ENCODE measurements at places on chromosomes 3 and 15.

DNA sequence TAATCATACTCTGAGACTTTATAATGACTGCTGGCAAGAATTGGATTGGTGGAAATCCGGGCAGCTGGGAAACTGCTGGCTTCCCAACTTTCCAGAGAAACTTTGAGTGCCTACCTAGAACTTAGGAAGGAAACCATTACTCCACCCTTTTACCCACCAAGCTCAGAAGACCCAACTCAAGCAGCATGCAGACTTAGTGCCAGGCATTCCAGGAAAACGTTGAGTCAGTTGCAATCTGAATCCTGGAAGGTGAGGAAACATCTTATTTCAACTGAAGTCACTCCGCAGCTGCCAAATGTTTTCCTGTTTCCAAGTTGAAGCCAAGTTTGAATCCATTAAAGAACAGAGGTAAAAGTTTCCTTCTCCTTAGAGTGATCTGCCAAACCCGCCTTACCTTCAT, 126.5 kb downstream of the ZNF385D start:
- no peak for DNase-seq

DNA sequence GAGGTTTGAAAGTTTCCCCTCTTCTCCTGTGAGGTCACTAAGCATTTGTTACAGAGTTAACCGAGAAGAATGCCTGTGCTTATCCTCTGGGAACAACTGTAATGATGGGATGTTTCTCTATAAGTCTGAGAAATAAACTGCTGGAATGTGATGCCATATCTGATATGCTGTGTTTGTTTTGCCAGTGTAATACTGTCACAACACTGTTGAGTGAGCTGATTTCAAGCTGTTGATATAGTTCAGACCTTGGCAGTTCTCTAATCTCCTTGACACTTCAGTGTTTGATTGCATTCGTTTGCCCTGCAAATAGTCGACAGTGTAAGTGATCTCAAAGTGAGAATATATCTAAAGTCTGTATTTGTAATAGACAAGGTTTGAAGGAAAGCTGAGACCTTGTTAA, 73.3 kb downstream of the PTPRG start:
- no peak for DNase-seq

DNA sequence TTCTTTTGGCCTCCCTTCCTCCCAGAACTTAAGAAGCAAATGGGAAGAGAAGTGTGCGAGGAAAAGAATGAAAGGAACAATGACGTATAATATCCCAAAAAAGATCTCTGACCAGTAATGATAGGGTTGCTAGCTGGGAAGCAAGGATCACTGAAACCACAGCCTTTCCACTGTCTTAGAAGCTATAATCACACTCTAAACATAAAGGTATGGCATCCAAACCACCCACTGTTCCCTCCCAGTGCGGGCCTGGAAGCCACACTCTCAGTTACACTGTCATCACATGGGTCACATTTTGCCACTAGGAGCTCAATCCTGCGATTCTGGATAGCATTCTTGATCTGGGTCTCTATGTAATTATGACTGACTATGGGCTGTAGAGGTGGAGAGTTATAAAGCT, 131.6 kb upstream of the HACD2 start:
- DNase-seq, result no peak

DNA sequence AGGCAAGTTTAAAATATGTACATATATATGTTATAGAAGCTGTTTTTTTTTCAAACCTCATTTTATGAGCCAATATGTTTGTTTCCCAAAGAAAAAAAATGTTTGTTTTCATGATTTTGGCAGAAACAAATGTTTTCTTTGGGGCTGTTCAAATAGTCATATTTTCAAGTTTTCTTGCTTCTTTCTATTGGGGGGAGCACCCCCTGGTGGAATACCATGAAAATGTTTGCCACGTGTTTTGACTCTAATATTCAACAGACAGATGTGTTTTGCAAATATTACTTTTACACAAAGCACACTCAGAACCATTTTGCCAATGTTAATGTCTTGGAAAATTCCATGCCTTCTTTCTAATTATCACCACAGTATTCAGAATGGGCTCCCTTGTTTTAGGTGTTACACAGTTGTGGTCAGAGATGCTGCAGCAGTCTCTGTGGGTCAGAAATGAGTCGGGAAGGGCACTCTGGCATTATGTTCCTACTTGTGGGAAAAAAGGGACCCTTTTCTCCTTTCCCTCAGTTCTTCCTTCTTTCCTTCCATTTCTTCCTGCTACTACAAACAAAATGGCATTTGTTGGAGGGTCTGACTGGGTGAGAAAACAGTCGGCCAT, 817.0 kb downstream of the TUSC7 start:
- peak; percentile 56 for DNase-seq

DNA sequence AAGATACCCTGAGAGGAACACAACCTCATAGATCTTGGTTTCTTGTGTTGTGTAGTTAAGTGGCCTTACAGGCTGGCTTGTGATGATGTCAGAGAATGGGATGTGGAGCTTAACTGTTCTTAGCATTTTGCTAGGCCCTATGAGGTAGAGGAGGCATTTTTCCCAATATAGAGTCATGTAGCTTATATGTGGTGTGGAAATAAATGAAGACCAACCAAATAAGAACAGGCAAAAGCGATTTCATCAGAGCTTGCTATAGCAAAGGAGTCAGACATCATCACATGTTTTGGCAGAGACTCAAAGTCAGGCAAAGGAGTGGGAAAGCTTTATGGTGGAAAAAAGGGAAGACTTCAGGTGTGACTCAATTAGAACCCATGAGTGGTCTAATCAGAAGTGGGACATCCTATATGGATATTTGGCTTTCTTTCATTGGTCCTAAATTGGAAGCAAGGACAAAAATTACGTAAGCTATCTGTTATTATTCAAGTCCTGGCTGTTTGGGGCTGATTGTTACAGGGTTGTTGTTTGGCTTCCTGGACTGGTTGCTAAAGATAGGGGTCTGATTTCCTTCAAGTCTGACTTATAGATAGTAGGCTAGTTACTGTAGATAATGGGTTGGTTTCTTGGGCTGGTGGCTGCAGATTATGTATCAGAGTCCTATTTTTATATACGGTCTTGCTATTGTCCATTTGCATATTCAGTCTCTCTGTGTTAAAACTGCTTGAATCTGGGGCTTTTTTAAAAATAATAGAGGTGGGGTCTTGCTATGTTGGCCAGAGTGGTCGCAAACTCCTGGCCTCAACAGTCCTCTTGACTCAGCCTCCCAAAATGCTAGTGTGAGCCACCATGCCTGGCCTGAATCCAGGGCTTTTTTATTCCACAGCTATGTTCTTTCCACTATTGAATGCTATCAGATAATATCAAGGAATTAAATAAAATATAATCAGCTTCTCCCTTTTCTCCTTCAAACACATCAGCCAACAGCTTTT, 30.3 kb upstream of the SETD2 start:
- peak; percentile 21 for DNase-seq

DNA sequence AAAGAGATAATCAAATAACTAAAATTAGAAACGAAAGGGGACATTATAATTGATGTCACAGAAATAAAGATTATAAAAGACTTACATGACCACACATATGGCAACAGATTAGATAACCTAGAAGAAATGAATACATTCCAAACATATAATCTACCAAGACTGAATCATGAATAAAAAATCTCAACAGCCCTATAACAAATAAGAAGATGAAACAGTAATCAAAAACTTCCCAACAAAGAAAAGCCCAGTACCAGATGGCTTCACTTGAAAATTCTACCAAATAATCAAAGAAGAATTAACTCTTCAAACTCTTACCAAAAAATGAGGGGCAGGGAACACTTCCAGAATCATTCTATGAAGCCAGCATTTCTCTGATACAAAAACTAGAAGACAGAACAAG, 11.8 kb downstream of the TOP2B start:
- no peak for DNase-seq

DNA sequence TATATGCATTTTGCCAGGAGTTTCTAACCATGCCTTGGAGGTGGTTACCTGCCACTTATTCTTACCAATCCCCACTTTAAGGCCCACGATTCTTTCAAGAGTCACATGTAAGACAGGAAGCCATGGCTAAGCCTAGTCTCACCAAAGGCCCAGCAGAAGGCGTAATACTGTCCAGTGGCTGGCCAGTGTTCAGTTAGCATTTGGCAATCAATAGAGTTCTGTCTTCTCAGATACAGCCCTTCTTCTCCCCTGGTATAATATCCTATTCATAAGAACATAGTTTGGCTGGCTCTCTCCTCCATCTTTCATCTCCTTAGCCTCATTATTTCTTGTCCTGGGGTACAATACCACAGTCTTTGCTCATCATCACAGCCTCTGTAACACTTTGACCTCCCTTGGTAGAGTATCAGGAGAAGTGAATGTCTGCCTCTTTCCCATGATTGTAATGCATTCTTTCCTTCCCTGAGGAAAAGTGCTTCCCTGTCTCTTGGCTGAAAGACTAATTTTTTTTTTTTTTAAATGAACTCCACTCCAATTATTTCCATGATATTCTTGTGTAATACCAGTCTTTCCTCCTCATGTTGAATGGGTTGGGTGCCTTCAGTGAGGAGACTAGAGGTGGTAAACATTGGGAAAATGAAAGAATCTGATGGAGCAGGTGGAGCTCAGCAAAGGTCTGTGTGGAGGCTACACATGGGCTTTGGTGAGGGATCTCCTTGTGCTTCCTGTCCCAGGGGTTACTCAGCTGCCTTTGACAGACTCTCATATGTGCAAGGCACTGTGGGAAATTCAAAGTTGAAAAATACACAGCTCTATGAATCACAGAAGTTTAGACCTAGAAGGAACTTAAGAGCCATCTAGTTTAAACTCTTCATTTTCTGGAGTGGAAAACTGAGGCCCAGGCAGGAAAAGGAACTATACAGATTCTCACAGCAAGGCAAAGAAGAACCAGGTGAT, 218.2 kb downstream of the P3H2 start:
- DNase-seq, result no peak

DNA sequence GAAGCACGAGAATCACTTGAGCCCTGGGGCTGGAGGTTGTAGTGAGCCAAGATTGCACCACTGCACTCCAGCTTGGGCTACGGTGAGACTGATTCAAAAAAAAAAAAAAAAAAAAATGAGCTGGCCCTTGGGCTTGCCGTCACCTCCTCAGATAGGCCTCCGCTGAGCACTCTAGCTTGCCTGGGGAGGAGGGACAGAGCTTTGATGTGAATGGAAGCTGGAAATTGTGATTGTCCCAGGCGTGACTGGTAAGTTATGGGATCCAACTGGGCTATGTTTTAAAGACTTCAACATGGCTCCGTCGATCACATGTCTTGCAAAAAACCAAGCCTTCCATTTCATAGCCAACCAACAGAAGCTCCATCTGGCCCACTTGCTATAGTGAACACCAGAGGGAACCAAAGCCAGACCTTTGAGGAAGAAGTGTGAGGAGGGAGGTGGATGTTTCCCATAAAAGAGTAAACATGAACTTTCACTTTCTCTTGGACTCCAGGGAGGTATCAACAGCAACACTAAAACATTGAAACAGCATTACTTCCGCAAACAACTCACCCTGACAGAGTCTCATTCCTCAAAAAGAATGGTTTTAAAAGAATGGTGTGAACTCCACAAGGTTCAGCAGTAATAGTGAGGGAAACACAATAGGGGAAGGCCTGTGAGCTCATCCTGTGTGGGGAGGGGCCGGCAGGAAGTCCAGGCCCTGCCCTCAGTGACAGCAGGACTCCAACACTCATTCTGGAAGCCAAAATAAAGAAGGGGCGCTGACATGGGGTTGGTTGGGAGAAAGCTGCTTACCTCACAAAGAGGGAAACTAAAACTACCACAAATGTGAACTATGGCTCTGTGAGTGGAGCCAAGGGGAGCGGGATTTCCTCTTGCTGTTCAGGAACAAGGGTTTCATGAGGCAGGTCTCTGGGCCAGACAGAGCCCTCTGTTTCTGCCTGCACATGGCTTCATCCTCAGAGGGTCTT, 59.2 kb upstream of the IL12A start:
- DNase-seq, result peak; percentile 39

- DNase-seq, result no peak
Measured at GRCh38 chr3:69752241-69752640, 13.0 kb downstream of the MITF start.

GRCh38 chr3:37973246-37974054, 17.1 kb upstream of the VILL start:
- no peak for DNase-seq

DNA sequence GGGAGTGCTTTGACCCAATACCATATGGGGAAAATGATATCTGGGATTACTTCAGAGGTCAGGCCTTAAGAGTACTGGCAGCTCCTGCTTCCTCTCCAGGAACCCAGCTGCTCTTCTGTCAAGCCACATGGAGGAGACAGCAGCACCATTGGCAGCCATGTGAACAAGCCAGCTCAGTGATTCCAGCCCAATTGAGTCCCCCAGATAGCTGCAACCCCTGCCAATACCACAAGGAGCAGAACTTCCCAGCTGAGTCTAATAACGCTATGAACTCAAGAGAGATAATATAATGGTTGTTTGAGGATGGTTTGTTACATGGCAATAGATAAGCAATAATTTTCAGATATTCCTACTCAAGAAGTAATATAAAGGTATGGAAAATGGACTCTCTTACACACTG, 126.8 kb upstream of the CPNE4 start:
- no peak for DNase-seq

- DNase-seq, result no peak
Measured at GRCh38 chr3:130997289-130997688, 29.3 kb downstream of the ASTE1 start.

DNA sequence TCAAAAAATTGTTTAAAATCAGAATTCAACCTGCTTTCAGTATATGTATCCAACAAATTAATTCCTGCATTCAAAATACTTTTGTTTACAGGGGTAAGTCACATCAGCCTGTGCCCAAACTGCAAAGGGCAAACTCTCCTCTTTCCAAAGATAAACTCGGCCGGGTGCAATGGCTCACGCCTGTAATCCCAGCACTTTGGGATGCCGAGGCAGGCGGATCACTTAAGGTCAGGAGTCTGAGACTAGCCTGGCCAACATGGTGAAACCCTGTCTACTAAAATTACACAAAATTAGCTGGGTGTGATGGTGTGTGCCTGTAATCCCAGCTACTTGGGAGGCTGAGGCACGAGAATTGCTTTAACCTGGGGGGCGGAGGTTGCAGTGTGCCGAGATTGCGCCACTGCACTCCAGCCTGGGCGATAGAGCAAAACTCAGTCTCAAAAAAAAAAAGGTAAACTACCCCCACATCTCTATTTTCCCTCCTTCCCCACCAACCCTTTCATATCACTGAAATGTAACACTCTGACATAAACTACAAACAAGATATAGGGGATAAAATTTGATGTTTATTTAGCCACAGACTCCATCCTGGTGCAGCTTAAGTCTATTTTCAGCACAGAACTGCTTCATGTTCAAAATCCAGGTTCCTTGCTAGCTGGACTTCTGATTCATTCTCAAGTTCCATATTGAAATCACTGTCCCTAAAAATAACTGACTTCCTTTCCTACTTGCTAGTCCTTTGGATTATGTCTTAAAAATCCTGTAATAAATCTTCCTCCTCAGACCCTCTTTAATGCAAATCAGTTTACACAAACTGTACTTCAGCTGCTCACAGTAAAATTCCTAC, 15.4 kb downstream of the UBP1 start:
- no peak for DNase-seq

- no peak for DNase-seq
Measured at GRCh38 chr3:47617086-47618010, 38.7 kb upstream of the CSPG5 start.

- DNase-seq, result peak; percentile 32
Measured at GRCh38 chr3:32817558-32818228, at the start of gene TRIM71. TRIM71 (plus strand) TSS chr3:32817997; CDS start chr3:32818081, 84 bp downstream.
